Tracheal epithelial cell (primary cell): ENCODE measurements at places on chromosomes 3 and 15. TPM values are rescaled to one million over a fixed set of nuclear protein-coding genes. Genes with fewer than 3 reads are reported as not detected.

CGNL1 gene
- total RNA-seq: 0.43 and 1.9 TPM in 2 replicates

TGM4 gene
- total RNA-seq: 0.48 TPM in 1 of 2 replicates, not detected in the other

ST3GAL6 gene
- total RNA-seq: 5.8 and 11.6 TPM in 2 replicates

HCN4 gene
- under 0.01 TPM in 1 of 2 replicates, not detected in the other for total RNA-seq

SIDT1 gene
- under 0.01 and 0.24 TPM in 2 replicates for total RNA-seq

BBS4 gene
- 5.1 and 6.4 TPM in 2 replicates for total RNA-seq
